ENCODE measurements at places on chromosomes 5 and 9.

- no peak for DNase-seq
These were observed 40.1 kb downstream of the GRIA1 start for GRCh38 chr5:153530357-153531143.

GRCh38 chr9:80538976-80539375, 967.2 kb downstream of the TLE4 start:
- no peak for DNase-seq

- DNase-seq: no peak
These were observed 173.8 kb upstream of the OTULINL start for GRCh38 chr5:14407746-14408175.

- no peak for DNase-seq
These were observed 6.0 kb downstream of the BRD3 start for GRCh38 chr9:134061688-134062371.

GRCh38 chr9:136270173-136270705, 24.6 kb upstream of the QSOX2 start:
- DNase-seq: peak; percentile 17

DNA sequence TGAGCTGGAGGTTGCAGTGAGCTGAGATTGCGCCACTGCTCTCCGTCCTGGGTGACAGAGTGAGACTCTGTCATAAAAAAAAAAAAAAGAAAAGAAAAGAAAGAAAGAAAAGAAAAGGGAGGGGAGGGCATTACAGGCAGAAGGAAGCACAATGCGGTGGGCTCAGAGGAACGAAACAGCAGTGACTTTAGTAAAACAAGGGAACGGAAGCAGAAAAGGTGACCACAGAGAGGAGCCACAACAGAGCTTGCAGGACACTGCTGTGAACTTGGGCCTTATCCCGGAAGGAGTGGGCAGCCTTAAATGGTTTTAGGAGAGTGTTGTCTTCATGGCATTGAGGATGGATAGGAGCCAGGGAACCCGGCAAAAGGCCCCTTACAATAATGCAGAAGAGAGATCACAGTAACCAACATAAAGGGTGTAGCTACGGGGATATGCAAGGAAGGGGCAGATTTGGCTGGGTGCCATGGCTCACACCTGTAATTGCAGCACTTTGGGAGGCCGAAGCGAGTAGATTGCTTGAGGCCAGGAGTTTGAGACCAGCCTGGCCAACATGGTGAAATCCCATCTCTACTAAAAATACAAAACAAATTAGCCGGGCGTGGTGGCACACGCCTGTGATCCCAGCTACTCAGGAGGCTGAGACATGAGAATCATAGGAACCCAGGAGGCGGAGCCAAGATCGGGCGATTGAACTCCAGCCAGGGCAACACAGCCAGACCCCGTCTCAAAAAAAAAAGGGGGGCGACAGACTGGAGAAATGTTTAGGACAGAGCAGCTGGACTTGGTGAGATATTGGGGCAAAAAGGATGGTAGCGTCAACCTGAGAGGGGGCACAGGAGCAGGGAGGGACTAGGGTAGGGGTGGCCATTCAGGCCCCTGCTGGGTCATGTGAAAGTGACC, 83.9 kb upstream of the ZBTB43 start:
- DNase-seq: no peak

DNA sequence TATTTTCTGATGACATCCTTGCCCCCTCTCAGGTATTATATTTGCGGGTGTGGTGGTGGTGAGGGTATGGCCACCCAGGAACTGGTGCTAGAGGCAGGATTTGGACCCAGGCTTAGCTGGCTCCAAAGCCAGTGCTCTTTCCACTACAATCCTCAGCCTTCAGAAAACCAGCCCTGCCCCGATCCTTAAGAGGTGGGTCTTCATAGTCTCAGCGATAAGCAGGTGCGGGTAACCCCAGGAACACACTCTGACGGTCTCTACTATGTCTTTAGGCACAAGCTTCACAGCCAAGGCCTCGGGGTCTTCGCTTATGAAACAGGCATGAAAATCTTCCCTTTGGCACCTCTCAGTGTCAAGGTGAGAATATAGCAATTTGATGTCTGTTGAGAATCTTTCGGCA, 169.3 kb downstream of the FGF18 start:
- no peak for DNase-seq

DNA sequence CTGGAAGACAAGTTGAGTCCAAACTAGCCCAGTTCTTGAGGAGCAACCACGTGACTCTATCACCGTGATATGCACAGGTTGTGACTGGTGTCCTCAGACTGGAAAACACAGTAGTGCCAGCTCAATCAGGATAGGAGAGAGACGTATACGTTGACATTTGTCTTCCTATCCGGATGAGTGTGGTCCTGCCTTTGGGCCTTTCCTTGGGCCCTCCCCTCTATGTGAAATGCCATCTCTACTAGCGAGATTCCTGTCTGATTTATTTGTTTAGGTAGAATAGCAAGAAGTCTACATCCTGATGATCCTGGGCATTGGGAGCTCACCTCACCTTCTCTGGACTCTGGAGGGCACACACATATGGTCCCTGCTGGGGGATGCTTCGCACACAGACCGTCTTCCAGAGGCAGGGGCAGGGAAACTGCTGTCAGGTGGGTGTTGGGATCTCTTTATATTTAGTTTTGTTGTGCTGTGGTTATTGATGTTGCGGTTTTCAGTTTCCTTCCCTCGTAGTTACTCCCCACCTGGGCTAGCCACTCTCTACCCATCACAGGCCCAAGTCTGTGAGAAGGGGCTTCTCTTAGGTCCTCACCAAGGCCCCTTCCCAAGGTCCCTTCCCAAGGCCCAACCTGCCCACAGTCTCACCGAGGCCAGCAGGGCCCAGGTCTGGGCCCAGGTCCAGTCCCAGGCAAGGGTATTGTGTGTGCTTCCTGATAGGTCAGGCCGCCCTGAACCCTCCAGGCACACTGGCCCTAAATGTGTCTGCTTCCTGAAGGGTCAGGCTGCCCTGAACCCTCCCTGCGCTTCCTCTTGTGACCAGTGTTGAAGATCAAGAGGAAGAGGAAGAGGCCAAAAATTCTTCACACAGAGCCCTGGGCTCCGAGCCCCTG, 19.0 kb upstream of the SPINK4 start:
- DNase-seq: no peak

- DNase-seq: no peak
These were observed 405.9 kb upstream of the DAP start for GRCh38 chr5:11166923-11167322.

DNA sequence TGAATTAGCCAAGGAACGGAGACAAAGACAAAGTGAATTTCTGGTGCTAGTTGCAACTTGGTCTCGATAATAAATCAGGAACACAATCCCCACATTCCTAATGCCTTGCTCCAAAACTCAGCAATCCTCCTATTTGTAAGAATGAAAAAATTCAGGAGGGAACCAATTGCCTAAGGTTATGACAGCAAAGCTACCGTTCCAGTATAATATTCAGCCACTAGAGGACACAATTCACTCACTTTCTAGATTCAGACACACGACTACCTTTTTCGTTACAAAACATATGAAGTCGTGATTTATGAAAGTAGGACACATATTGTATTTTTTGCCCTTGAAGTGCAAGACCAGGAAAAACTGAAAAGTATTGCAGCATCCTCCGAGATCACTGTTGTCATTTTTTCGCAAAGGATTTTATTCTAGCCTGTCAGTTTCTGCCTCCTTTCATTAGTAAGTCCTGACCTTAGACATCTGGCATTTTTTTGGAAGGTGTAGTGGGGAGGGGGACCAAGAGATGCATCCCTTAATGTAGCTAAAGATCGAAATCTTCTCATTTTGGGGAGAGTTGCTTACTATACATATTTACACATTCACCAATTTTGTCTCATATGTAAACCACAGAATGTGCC, 133.1 kb downstream of the DOCK8 start:
- no peak for DNase-seq

- DNase-seq: no peak
These were observed 30.0 kb upstream of the CLINT1 start for GRCh38 chr5:157888814-157889532.

DNA sequence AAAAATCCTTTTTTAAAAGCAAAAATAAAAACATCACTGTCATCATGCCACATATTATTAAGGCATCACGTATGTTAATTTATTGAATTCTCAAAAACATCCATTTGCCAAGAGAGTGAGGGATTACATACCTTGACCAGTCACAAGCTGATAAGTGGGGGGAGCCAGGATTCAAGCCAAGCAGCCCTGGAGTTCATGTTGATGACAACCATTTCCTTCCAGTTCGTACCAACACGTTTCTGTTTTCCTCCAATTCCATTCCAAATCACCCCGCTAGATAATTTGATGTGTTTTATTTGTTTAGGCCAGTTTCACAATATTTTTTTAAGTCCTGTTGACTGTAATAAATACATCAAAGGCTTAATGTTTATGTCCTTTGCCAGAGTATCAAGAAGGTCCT, 53.0 kb downstream of the SLC1A3 start:
- no peak for DNase-seq

DNA sequence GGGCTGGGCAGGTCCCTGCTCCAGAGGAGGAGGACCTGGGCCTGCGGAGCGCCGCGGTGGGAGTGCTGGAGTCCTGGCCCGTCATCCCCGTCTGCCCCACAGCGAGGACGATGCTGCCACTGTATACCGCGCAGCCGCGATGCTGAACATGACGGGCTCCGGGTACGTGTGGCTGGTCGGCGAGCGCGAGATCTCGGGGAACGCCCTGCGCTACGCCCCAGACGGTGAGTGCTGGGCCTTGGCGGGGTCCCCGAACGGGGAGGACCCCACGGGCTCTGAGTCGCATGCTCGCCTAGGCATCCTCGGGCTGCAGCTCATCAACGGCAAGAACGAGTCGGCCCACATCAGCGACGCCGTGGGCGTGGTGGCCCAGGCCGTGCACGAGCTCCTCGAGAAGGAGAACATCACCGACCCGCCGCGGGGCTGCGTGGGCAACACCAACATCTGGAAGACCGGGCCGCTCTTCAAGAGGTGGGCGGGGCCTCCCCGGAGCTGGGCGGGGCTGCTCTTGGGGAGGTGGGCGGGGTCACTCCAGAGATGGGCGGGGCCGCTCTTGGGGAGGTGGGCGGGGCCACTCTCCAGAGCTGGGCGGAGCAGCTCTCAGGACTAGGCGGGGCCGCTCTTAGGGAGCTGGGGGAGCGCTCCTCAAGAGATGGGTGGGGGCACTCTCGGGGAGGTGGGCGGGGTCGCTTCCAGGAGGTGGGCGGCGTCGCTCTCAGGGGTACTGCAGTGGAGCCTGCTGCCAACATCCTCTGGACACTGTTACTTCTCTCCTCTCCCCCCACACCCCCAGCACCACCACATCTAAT, 13.1 kb downstream of the LRRC26 start:
- DNase-seq: peak; percentile 74

- DNase-seq: no peak
These were observed 50.6 kb upstream of the FER start for GRCh38 chr5:108696951-108697715.

DNA sequence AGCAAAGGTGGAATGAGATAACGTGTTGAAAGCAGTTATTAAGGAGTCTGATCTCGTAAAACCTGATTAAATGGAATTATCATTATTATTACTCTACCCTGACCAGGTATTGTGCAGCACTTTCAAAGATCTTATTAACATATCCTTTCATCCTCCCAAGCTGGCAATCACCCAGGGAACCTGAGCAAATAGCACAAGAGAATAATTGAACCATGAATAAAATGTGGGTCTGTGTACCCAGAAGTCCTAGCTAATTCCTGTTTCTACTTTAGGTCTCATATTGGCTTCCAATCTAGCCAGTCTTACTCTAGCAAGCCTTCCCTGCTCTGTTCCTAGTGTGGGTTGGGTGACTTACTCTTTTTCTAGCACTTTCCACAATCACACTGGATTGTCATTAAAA, 162.2 kb upstream of the STK32A start:
- no peak for DNase-seq

DNA sequence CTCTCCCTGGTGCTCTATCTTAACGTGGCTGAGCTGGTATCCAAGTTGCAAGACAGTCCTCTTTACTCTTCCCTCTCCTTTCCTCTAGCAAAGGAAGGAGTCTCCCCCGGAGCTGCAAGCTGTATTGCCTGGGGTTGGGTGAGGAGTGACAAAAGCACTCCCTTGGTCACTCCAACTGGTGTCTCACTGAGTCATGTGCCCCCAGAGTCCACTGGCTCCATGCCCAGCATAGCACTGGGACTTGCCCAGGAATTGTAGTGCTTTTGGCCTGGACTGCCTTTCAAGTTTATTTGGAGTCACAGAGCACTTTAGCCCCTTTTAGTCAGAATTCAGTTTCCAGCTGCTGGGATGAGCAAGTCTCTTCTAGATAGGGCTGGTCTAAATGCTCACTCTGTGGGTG, 82.6 kb upstream of the FST start:
- peak; percentile 64 for DNase-seq

DNA sequence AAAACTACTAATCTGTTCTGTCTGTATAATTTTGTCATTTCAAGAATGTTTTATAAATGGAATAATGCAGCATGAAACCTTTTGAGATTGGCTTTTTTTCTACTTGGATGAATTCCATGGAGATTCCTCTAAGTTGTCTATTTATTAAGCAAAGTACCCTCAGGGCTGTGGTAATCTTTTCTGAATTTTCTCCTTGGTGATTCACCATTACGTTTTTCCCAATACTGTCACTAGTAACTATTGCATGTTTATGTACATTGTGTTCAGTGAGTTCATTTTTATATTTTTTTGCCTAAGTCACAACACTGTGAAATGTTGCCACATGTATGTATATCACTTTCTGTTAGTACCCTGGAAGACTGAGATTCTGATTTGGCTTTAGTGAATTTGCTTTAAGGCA, 177.0 kb upstream of the GRIN3A start:
- DNase-seq: no peak

- DNase-seq: no peak
These were observed 63.0 kb downstream of the PBX3 start for GRCh38 chr9:125810161-125810560.

- no peak for DNase-seq
These were observed 167.3 kb downstream of the MUSK start for GRCh38 chr9:110835859-110836271.

GRCh38 chr9:76628155-76628554, 136.1 kb upstream of the PCA3 start:
- no peak for DNase-seq

- peak; percentile 49 for DNase-seq
These were observed 82.4 kb downstream of the HMCN2 start for GRCh38 chr9:130347931-130348330.

DNA sequence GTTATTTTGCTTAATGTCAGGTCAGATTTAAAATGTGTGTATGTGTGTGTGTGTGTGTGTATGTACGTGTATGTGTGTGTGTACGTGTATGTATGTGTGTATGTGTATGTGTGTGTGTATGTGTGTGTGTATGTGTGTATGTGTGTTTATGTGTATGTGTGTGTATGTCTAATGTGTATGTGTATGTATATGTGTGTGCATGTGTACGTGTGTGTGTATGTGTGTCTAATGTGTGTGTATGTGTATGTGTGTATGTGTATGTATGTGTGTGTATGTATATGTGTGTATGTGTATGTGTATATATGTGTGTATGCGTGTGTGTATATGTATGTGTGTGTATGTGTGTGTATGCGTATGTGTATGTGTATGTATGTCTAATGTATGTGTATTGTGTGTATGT, 125.1 kb upstream of the PHYKPL start:
- DNase-seq: no peak

GRCh38 chr5:50501491-50502228, 60.6 kb upstream of the EMB start:
- no peak for DNase-seq
